ENCODE measurements at places on chromosomes 6 and 20. TPM values are rescaled to one million over a fixed set of nuclear protein-coding genes. Genes with fewer than 3 reads are reported as not detected.

ADAM33 gene
- total RNA-seq, result 88.9 TPM

DNA sequence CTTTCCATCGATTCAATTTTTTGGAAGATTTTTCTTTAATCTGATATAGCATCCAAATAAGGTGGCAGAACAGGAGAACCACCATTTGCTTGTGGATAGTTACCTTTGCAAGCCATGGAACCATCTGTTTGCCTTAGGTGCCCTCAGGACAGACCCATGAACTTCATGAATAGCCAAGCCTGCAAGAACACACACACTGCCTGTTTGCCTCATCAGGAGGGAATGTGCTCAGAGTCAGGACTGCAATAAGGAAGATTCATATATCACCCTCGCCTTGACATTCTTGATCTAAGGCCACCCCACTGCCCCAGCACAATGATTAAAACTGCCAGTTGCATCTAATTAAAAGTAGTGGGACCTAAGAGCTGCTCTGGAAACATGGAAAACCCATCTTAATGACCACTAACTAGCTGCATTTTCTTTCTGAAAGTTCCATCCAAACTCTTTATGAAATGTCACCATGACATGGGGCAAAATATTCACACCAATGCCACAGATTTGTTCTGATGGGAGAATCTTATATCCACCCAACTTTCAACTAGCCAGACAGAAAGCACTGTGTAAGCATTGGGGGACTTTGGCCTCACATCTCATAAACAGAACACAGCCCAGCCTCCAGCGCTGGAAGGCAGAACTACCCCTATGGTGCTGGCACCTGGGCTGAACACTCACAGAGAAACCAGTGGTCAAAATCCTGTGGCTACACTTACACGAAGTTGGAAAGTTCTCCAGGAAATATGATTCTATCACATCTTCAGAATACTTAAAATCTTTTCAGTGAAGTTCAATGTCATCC lies 48.3 kb downstream of the TBXT start:
- no peak for DNase-seq

GRCh38 chr6:151679081-151679480 lies 128.4 kb upstream of the ESR1 start:
- peak; percentile 47 for DNase-seq

DNA sequence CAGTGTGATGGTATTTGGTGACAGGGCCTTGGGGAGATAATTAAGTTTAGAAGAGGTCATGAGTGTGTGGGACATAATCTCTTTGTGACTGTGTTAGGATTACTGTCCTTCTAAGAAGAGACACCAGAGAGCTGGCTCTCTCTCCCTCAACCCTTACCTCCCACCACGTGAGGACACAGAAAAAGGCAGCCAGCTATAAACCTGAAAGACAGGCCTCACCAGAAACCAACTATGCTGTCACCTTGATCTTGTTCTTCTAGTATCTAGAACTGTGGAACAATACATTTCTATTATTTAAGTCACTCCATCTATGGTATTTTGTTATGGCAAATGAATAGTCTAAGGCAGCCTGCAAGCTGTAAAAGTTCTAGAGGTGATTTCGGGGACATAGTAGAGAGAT lies 203.7 kb downstream of the OTOR start:
- no peak for DNase-seq

GRCh38 chr6:77036400-77036799 lies 426.9 kb downstream of the HTR1B start:
- no peak for DNase-seq

All from HFFc6 (cell line).